ENCODE measurements at places on chromosomes 2 and 18. TPM values are rescaled to one million over a fixed set of nuclear protein-coding genes. Genes with fewer than 3 reads are reported as not detected.

The ZNF521 gene
- 31.2 TPM for total RNA-seq

The LHCGR gene
- not detected for total RNA-seq

The LOXHD1 gene
- total RNA-seq = not detected

The EPHA4 gene
- total RNA-seq = 7.1 TPM

The TMEM17 gene
- total RNA-seq = 1.4 TPM

The TMEFF2 gene
- 0.12 TPM for total RNA-seq

Data from smooth muscle cell of the coronary artery (primary cell).